ENCODE measurements at places on chromosomes 6 and 20. TPM values are rescaled to one million over a fixed set of nuclear protein-coding genes. Genes with fewer than 3 reads are reported as not detected.

CST2 gene
- total RNA-seq: 270 TPM

BPIFA1 gene
- not detected for total RNA-seq

GRCh38 chr20:53463101-53463972, 130.3 kb downstream of the ZNF217 start:
- no peak for DNase-seq

DNA sequence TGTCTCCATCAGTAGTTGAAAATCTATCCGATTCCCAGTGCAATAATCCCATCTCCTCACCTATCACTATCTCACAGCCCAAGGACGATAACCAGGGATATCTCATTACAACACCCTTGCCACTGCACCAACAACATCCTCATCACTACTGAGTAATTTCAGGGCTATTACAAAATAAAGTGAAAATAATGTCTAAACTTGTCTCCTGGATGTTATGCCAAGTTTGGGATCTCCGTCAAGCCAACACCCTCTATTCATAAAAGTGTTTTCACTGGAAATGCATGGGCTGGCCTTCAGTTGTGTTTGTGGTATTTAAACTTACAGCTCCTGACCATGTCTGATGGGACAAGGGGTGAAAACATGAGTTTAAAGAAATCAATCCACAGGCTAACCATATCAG, 42.0 kb upstream of the STMND1 start:
- DNase-seq: no peak

DNA sequence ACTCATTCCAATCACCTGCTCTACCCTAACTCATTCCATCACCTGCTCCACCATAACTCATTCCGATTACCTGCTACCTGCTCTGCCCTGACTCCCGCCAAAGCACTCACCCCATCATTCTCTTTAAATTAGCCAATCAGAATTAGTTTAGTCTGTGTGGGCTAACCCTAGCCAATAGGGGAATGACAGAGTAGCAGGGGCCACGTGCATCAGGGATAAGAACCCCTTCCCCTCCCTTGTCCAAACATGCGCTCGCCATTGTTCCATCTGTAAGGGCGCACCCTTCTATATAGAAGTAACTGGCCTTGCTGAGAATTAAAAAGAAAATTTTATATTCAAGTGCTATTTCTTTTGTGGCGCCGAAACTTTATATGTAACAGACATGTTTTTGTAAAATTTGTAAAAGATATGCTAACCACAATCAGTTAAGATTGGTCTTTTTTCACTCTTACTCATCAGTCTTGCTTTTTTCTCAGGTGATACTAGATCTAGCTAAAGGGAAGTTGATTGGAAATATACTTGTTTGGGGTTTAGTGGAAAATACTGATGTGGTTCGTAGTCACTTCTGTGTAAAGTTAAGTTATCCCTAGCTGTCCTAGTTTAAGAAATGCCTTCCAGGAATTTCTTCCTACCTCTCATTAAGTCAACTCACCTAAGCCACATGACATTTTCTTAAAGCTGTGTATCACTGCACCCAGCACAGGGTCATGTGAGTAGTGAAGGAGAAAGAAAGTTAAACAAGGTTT, 16.5 kb downstream of the RTN4IP1 start:
- DNase-seq: no peak

- DNase-seq: no peak
These were observed 203.3 kb upstream of the TAB2 start for GRCh38 chr6:149114167-149114566.

DNA sequence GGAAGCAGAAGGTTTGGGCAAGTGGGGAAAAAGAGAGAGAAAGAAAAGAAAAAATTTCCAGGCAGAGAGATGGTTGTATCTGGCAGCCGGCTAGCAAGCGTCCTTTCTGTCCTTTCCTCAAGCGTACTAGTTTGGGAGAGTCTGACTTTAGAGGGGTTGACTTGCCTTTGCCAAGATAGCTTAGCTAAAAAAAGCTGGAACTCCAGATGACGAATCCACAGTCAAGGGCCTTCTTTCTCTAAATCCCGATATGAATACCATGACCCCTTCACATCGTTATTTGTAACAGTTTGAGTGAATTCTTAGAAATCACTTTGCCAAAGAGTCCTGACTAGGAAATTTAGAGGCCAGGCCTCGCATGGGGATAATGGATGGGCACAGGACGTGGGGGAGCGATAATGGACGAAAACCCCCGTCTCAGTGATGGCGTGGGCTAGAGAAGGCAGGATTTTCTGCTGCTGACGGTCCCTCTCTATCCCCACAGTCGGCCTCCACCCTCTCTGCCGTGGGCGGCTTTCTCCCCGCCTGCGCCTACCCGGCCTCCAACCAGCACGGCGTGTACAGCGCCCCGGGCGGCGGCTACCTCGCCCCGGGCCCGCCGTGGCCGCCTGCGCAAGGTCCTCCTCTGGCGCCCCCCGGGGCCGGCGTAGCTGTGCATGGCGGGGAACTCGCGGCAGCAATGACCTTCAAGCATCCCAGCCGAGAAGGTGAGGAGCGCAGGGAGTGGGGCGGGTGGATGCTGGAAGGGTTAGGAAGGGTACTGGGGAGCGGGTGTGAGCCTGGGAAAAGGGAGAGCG, 3.5 kb downstream of the PAX1 start:
- DNase-seq: no peak

Measured in Caki2 (cell line).